ENCODE measurements at places on chromosomes 5 and 9. TPM values are rescaled to one million over a fixed set of nuclear protein-coding genes. Genes with fewer than 3 reads are reported as not detected.

GRCh38 chr9:1956958-1957357, 58.2 kb upstream of the SMARCA2 start:
- peaks cover 3% of the 10 kb centered on the region for H3K27me3 ChIP-seq
- H3K36me3 ChIP-seq: no peaks in the 10 kb centered on the region
- H3K4me3 ChIP-seq: no peak overlapping the region
- H3K27ac ChIP-seq: no peak overlapping the region
- no peak for DNase-seq

HAVCR2 gene
- total RNA-seq: 14.5 TPM

FLT4 gene
- 1.0 TPM for total RNA-seq

DNA sequence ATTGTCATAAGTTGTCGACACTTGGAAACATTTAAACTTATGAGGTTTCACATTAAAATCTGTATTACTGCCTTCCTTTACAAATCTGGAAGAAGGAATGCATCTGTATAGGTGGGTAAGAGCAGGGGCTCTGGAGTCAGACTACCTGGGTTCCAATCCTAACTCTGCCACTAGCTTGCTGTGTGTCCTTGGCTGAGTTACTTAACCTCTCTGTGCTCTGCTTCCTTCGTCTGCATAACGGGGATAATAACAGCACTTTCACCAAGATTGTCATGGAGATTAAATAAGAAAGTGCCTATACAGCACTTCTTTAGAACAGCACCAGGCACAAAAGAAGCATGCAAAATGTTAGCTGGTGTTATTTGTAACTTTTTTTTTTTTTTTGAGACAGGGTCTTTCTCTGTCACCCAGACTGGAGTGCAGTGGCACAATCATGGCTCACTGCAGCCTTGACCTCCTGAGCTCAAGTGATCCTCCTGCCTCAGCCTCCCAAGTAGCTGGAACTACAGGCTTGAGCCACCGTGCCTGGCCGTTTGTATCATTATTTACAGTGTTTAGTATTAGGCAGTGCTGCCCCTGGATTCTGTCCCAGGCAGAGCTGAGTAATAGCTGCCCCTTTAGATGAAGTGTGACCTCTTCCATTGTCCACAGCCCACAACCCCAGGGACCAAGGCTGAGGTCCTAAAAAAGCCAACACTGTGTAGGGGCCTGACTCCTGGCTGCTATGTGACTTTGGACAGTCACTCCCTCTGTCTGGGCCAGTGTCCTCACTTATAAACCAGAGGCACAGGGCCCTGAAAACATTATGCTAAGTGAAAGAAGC, 25.4 kb upstream of the TTLL11 start:
- H3K4me3 ChIP-seq: no peak overlapping the region
- peaks cover 7% of the 10 kb centered on the region for H3K4me1 ChIP-seq
- no peak for DNase-seq
- no peak overlapping the region for H3K27ac ChIP-seq
- no peaks in the 10 kb centered on the region for H3K27me3 ChIP-seq

DNA sequence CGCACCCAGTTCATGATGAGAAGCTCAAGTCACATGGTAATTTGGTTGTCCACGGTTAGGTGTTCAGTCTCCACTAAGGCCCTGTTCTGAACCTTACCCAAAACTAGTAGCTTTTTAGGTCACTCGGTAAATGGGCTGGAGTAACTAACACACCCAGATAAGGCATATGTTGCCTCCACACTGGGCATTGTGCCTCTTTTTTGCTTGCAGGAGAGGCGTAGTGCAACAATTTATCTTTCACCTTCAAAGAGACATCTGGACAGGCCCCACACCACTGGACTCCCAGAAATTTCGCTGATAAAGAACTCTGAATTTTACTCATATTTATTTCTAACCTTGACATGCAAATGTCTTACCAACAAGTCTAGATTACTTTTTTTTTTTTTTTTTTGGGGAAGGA, 16.8 kb upstream of the PTGES start:
- peaks cover 6% of the 10 kb centered on the region for H3K27me3 ChIP-seq
- H3K4me1 ChIP-seq: no peaks in the 10 kb centered on the region
- no peak overlapping the region for H3K4me3 ChIP-seq

- no peak overlapping the region for H3K27ac ChIP-seq
- no peak for DNase-seq
- H3K4me1 ChIP-seq: no peaks in the 10 kb centered on the region
These were observed 99.7 kb upstream of the RAI14 start for GRCh38 chr5:34556509-34556782.

FAM78A gene
- total RNA-seq: 19.6 TPM

All from thymus (tissue), 14 donors.